ENCODE measurements at places on chromosomes 11 and 22.

DNA sequence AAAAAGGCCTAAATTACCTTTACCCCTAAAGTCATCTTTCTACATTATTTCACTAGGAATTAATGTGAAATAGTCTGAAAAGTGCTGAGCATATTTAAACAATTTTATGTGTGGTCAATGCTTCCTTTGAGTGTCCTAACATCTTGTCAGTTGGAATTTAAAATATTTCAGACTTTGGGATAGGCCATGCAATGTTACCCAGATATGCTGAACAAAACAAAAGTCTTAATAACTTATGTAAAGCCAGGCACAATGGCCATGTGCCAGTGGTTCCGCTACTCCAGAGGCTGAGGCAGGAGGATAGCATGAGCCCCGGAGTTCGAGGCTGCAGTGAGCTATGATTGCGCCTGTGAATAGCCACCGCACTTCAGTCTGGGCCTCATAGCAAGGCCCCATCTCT, 137.4 kb downstream of the CADM1 start:
- DNase-seq: no peak

DNA sequence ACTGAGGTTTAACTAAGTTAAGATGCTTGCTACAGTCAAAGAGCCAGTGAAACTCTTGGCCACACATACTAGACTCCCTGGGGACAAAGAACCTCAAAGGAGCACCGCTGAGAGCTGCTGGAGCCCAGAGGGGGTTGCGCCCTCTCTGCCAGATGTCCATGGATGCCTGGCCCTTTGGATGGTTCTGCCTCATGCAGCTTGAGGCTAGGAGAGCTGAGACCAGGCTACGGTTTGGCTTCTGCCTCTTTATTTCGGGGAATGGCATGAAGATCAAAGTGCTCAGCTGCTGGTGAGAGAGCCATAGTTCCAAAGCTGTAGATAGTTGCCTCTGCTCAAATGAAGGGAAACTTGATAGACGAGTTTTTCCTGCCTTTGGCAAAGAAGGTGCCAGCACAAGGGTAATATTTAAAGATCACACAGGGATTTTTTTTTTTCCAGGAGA, 43.0 kb downstream of the RASSF10 start:
- no peak for DNase-seq

- DNase-seq: no peak
Observed at GRCh38 chr11:90630176-90630575, 407.3 kb upstream of the CHORDC1 start.

GRCh38 chr11:48073031-48073861, 92.9 kb downstream of the PTPRJ start:
- no peak for DNase-seq

DNA sequence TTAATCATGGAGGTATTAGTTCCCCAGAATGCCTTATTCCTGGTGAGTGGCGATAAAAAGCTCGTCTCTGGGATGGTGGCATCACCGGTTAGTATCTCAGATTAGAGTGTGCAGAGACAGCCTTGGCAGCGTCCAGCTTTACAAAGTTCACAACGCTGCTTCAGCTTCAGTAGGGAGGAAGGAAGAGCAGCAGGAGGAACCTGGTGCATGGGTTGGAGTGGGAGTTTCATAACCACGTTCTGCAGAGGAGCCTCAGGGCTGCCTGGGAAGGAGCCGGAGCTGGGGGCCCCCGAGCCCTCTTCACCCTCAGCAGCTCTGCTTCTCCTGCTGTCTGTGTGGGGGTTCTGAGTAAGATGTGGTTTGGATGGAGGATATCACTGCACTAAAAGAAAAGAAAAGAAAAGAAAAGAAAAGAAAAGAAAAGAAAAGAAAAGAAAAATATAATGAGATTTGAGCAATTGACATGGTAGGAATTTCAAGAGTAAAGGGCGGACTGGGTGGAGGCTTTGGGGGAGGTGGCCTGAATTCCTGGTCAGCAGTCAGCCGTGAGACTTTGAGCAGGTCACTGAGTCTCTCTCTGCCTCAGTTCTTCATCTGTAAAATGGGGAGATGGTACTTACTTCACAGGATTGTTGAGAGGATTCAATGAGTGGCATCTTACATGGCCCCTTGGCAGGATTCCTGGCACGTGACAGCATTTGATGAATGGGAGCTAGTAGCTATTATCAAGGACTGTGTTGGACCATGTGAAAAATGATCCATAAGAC, 6.5 kb downstream of the ASPHD2 start:
- no peak for DNase-seq

DNA sequence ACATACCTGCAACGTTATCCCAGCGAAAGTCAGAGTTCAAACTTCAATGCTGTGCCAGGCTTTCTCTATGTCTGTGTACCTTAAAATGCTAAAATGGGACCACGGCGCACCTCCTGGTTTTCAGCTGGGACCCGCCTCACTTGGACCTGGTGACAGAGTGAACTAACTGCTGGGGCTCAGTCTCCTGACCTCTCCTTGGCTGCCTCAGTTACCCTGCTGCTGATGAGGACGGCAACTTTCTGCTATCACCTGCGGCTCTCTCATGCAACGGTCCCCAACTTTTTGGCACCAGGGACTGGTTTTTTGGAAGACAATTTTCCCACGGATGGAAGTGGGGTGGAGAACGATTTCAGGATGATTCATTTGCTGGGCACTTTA, 402.8 kb downstream of the BRD1 start:
- no peak for DNase-seq

GRCh38 chr11:61955422-61956135, 5.4 kb downstream of the BEST1 start:
- DNase-seq: no peak

GRCh38 chr11:101003468-101003867, 126.1 kb downstream of the PGR start:
- no peak for DNase-seq

DNA sequence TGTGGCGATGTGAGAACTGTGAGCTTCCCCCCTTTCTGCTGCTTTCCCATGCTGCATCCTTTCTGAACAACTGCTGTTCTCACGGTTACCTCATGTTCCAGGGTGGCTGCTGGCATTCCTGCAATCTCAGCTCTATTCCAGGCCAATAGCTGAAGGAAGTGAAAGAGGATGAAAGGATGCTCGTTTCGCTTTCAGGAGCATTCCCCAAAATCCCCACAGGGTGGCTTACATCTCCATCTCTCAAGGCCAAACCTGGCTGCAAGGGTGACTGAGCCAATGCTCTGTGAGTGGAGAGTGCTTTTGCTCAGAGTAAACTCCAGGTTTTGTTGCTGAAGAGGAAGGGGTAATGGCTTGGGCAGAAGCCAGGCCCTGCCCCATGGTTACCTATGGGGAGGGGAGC, 848.2 kb downstream of the BRD1 start:
- DNase-seq: no peak

- no peak for DNase-seq
Observed at GRCh38 chr11:69909561-69910518, 90.6 kb upstream of the FGF3 start.

DNA sequence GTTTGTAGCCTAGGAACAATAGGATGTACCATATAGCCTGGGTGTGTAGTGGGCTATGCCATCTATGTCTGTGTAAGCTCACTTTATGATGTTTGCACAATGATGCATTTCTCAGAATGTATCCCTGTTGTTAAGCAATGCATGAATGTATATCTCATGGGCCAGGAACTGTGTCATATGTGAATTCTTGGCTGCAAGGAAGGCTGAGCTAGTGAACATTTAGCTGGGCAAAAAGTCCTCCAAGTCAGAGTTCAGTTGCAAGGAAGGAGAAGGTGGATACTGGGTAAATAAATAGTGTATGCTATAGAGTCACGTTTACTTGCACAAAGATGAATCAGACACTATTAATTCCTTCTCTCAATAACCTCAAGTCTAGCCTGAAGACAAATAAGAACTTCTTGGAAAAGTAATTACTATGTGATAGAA, 136.1 kb downstream of the EHF start:
- no peak for DNase-seq

- no peak for DNase-seq
Observed at GRCh38 chr22:40535189-40535512, 101.4 kb downstream of the MRTFA start.

DNA sequence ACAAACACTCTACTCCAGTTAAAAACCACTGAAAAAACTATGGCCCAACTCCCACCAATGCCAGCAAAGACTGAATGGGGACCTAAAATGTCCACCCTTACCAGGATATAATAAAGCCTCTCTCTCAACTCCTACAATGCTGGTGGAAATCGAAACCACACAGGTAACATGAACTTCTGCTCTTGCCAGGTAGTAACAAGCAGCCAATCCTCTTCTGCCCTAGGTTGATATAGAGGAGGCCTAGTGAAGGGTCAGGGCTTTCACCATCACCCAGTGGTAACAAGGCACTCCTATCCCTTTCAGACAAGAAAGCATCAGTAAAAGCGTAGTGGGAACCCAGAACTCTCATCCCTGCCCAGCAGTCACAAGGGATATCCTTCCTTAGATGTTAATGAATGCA, 22.6 kb downstream of the DCUN1D5 start:
- DNase-seq: no peak

GRCh38 chr22:17562906-17563870, at the start of gene SLC25A18:
Gene SLC25A18 (plus strand): TSS chr22:17563498. CDS start chr22:17579945, 16,447 bp downstream.
- DNase-seq: no peak

DNA sequence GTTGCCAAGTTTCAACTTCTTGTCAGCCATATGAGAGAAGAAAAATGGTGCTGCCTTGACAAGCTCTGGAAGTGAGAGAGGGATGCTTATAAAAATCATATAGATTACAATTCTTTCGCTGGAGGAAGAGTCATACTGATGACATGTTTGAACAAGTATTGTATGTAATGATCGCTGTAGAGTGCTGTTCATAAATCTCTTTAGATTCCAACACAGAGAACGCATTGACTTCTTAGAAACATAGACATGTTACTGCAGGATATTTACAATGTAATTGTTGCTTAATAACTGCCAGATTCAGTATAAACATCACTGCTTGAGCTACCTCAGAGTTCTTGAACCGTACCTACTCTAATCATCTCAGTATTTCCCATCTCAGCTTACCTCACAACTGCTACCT, 571.6 kb downstream of the LUZP2 start:
- DNase-seq: no peak

- DNase-seq: no peak
Observed at GRCh38 chr11:86593833-86594232, 78.6 kb downstream of the ME3 start.

GRCh38 chr22:25027959-25028840, 75.7 kb downstream of the KIAA1671 start:
- DNase-seq: no peak

DNA sequence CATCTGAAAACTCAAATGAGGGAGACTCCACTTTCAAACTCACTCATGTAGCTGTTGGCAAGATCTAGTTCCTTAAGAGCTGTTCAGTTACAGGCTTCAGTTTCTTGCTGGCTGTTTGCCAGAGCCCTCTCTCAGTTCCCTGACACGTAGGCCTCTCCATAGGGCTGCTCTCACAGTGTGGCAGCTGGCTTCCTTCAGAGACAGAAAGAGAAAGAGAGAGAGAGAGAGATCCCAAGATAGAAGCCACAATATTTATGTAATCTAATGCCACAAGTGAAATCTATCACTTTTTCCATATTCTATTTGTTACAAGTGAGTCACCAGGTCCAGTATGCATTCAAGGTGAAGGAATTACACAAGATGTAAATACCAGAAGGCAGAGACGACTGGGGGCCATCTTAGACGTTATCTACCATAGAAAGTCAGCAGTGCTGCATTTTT, 168.8 kb downstream of the RCN1 start:
- DNase-seq: no peak

GRCh38 chr11:72072348-72072747, 8.0 kb downstream of the NUMA1 start:
- DNase-seq: no peak
